ENCODE measurements at places on chromosomes 2 and 18.
A peak's percentile ranks its signal among the peaks of the same experiment; 100 is the strongest.

- DNase-seq, result no peak
Observed at GRCh38 chr2:20744366-20745335, 77.7 kb downstream of the GDF7 start.

DNA sequence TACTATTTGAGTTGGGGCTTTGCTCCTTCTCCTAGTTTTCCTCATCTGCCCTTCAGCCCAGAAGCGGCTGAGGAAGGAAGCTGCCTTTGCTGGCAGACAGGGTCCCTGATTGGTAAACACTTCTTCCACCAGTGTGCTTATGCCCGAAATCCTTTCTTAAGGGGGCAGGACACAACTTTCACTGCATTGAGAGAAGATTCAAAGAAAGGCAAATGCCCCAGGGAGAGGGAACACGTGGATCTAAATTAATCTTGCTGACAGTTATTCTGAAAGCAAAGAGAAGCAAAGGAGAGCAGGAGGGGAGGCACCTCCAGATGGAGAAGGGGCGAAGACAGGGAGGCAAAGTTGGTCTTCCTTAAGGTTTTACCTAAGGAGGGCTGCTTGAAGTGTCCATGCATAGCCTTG is 92.1 kb upstream of the EFEMP1 start:
- no peak for DNase-seq

DNA sequence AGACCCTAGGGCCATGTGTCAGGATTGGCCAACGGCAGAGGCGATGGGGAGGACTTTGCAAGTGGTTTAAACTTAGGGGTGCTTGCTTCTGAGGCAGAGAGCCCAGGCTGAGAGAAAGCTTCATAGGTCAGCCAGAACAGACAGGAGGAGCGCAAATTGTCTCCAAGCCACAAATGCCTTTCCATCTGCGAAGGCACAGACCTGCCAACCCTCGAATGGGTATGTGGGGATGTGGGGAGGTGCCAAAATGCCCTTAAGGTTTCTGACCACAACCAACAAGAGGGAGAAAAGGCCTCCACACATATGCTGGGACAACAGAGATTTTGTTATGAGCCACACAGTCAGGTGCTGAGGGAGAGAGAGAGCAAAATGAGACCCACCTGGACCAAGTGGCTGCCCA is 283.6 kb downstream of the CYP26B1 start:
- no peak for DNase-seq

DNA sequence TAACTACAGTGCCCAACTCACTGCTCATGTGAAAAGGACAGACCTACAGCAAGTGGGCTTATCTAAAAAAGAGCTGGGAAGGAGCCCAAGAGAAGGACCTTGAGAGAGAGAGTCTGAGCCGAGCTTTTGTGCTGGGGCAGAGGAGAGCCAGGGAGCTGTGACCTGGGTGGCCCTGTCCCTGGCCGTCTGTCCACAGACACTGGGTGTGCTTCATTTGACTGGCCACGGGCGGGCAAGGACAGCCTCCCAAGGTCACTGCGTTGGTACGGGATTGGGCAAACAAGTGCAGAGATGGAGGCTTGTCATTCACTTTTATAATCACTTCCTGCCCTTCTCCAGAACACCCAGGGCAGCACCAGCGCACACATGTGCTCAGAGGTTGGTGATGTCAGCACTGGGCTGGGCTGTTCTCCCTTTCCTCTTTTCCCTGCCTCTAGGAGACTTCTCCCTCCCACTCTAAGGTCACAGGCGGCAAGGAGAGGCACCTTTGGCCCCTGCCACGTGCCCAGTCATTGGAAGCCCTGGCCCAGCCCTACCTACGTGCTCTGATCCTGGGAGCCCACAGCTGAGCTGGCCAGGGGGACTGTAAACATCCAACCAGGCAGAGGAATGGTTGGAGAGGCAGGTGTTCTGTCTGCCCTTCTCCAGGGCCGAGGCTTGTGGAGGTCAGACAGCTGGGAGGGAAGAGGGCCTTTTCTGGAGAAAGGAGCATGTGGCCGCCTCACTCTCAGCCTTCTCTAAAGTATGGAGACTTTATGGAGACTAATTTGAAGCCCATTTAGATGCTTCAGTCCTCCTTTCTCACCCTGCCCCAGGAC is 6.4 kb upstream of the PSD4 start:
- DNase-seq, result no peak

- DNase-seq, result no peak
Observed at GRCh38 chr2:110852541-110853263, 120.3 kb downstream of the ACOXL start.

DNA sequence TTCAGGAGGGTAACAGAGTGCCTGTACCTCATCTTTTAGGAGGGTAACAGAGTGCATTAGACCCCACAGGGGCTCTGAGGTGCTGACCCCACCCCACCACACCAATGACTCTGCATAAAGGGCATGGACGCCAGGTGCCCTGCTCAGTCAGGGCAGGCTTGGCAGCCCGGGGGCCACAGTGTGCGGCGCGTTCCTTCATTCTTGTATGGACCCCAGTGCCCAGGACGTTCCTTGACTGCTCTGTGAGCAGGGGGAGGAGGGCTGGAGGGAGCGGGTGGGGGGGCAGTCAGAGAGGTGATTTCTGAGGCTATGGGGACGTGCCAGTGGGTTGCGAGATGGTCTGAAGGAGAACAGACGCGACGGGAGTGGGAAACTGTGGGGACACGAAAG is 168.7 kb upstream of the NCK2 start:
- DNase-seq, result no peak

DNA sequence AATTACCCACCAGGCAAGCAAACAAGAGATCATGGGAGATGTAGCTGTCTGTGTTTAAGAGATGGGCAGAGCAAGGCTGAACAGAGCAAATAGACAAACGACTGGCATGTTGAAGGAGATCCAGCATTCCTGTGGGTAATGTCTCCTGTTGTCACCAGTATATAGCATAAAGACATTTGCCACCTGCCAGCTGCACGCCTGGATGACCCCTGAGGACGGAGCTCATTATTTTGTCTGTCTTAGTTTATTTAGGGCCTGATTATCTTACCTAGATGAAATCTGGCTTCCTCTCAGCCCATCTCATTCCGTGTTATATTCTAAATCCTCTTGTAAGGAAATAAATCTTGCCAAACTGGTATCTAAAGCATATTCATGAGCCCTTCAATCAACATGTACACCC is 510.3 kb upstream of the LINC00305 start:
- DNase-seq, result no peak

DNA sequence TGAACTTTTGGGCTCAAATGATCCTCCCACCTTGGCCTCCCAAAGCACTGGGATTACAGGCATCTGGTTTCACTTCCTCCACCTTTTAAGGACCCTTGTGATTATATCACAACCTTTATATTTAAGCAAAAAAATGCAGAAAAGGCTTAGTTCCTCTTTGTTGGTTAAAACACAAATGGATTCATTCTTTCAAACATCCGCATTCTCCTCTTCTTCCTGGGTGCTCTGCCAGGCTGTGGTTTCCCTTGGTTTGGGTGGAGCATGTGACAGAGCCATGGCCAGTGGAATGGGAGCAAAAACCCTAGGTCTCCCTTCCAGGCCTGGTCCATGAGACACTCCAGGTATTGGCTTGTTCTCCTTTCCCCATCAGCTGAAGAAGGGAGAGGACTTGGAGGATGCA is 9.9 kb upstream of the SLC66A3 start:
- no peak for DNase-seq

DNA sequence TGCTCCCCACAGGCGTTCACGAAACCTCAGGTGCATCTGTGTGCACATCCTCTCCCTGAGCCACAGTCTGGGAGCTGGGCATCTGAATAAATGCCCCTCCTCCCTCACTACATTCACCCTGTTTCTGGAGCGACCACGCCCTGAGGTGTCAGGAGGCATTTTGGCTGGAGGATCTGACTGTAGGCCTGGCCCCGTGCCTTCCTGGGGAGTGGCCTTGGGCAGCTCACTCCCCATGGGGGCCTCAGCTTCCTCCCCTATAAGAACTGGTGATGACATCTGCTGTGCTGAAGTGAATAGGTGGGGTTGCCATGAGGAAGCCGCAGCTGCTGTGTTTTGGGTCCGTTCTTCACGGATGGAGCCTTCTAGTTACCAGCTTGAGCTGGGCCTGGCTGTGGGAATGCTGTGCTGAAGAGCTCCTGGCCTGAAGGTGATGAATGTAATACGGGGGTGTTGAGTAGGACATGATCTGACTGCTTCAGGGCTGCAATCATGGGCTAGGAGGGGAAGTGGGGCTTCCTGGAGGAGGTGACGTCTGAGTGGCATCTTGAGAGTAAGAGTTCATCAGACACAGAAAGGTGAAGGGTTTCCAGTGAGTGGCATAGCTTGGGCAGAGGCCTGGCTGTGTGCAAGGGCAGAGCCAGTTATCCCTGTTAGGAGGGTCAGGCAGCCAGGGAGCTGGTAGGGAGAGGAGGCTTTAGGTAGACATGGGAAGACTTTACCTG is 58.2 kb downstream of the GLI2 start:
- DNase-seq, result no peak

DNA sequence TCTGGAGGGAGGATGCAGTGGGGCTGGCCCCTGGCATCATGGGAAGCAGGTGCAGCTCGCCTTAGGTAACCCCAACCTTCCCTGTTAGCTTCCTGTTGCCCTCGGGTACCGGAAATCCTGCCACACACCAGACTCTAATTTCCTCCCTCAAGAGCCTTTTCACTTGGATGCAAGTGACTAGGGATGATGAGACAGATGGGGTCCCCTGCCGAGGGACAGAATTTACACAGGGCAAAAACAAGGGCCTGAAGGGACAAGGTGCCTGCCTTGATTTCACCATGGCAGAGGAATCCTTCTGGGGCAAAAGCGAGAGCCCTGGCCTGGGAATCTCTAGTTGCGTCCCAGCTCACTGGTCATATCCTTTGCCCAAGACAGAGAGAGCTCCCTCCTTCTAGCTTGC is 263.1 kb downstream of the LOXHD1 start:
- DNase-seq, result no peak

DNA sequence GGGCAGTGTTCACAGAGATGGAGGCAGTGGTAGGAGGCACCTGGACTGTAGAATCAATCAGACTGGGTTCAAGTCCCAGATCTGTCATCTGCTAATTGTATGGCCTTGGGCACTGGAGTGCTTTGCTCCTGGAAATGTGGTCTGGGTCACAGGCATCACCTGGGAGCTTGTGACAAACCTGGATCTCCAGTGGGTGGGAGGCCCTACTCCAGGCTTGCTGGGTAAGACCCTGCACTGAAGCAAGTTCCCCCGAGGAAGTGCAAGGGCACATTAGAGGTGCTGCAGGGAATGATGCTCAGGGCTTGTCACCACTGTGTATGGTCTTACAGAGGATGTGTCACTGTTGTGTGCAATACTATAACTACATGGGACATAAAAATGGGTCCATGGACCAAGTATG is 220.5 kb upstream of the ID2 start:
- DNase-seq, result no peak

GRCh38 chr2:181140414-181140813 is 160.0 kb downstream of the UBE2E3 start:
- DNase-seq, result no peak

GRCh38 chr2:190511104-190511503 is 23.4 kb downstream of the NEMP2 start:
- DNase-seq, result no peak

- peak; percentile 55 for DNase-seq
Observed at GRCh38 chr18:62781893-62782292, 66.6 kb downstream of the PHLPP1 start.

- no peak for DNase-seq
Observed at GRCh38 chr2:32564417-32565035, 63.3 kb upstream of the TTC27 start.

DNA sequence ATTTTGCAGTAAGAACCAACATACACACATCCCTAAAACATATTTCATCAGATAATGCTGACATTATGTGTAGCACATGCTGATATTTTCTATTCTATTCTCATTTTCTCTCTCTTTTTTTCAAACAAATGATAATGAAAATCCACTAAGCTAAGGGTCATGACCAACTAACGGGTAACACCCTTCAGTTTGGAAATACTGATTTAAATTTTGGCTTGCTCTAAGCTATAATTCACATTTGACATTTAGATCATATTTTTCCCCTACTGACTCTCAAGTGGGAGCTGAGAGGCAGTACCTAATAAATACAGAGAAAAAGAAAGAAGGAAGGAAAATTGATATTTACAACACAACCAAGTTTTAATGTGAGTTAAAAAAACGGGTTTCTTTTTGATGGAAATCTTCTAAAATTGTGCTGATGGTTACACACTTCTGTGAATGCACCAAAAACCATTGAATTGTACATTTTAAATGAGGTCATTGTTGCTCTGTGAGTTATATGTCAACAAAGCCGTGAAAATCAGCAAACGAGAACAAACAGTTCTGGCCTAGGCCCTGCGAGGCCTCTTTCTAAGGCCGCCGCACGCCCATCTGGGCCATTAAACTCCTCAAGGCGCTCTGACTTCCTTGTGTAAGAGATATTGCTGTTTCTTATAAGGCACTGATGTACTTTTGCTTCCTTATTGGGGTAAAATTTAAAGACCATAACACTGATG is 124.2 kb downstream of the GALR1 start:
- no peak for DNase-seq

- DNase-seq, result no peak
Observed at GRCh38 chr2:71129902-71130151, 202 bp downstream of the MCEE start.

GRCh38 chr2:10524341-10524740 is 76.2 kb upstream of the ODC1 start:
- peak; percentile 41 for DNase-seq

DNA sequence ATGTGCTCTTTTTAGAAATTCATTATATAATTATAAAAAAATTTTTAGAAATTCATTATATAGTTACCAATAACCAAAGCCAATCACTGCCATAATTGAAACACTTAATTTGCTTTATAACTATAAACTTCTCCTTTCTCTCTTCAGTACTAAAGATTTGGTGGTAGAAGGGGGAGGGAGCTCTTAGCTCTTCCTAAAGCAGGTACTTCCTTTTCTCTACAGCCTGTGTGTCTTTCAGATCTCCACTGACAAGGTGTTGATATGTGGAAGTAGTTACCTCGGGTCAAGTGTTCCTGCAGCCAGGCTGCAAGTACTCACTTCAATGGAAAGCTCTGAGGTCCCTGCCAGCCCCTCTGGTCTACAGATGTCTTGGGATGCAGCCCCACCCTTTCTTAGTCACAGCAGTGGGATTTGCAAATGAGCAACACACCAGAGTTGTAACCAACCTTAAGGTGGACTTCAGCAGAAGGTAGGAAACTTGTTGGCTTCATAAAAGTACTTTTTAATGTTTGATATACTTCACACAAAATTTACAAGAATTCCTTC is 690.0 kb downstream of the ARHGAP15 start:
- no peak for DNase-seq

DNA sequence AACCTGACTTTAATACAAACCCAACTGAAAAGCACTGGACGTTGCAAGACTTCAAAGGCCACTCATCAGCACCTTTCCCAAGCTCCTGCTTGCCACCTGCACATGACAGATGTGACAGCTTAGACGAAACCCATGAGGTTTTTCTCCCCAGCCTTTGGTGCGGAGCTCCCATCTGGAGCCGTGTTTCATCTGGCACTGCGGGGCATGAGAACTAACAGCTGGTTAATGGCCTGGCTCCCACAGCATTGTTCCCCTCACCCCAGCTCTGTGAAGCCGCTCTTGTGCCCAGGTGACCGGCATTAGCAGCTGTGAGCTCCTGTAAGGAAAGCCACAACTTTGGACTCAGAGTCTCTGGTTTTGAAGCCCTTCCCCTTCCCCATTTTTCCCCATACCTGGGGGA is 50.9 kb downstream of the GALR1 start:
- no peak for DNase-seq

- DNase-seq, result no peak
Observed at GRCh38 chr2:183339311-183339710, 215.1 kb downstream of the NUP35 start.
